ENCODE measurements at places on chromosomes 12 and 14.

- DNase-seq = no peak
These were observed 26.9 kb downstream of the ZFC3H1 start for GRCh38 chr12:71636704-71637115.

DNA sequence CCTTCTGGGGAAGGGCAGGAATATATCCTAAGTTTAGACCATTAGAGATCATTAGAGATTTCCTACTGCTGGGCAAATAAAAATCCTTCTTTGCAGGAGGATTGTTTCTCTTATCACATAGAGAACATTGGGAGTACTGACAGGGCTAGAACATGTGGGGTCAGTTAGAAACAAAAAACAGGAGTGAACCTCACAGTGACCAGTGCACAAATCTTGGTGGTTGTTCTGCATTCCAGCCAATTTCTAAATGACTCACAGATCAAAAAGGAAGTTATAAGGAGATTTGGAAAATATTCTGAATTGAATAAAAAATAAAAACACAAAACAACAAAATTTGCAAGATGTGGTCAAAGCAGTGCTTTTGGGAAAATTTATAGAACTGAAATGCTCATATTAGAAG, 118.8 kb downstream of the LLPH start:
- DNase-seq = no peak

DNA sequence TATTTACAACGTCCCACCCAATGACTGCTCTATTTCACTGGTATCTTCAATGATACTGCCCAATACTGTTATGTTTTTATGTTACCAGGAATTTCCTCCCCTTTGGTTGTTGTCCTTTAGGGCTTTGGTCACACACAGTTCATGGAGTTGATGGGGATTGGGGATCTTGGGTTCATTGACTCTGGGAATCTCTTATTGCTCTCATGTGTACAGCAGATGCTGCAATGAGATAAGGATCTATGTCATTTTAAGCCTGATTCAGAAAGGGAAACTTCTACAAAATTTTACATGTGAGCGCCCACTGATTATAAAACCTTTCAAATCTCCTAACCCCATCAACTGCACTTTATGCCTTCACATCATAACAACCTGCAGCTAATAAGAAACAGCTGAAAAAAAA, 67.2 kb downstream of the FAR2 start:
- no peak for DNase-seq

- DNase-seq = no peak
These were observed 33.2 kb upstream of the LHX5 start for GRCh38 chr12:113504917-113505316.

- no peak for DNase-seq
These were observed 92.3 kb upstream of the FERMT2 start for GRCh38 chr14:53043027-53043581.

DNA sequence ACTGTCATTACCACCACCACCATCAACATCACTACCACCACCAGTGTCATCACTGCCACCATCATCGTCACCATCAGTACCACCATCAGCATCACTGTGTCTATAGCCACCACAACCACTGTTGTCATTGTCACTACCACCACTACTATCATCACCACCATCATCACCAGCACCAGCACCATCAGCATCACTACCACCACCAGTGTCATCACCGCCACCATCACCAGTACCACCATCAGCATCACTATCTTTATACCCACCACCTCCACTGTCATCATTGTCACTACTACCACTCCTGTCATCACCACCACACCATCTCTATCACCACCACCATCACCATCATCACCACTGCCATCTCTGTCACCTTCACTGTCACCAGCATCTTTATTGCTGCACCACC, 60.6 kb downstream of the BEGAIN start:
- DNase-seq = no peak

- no peak for DNase-seq
These were observed 11.0 kb downstream of the DLGAP5 start for GRCh38 chr14:55180434-55180833.

DNA sequence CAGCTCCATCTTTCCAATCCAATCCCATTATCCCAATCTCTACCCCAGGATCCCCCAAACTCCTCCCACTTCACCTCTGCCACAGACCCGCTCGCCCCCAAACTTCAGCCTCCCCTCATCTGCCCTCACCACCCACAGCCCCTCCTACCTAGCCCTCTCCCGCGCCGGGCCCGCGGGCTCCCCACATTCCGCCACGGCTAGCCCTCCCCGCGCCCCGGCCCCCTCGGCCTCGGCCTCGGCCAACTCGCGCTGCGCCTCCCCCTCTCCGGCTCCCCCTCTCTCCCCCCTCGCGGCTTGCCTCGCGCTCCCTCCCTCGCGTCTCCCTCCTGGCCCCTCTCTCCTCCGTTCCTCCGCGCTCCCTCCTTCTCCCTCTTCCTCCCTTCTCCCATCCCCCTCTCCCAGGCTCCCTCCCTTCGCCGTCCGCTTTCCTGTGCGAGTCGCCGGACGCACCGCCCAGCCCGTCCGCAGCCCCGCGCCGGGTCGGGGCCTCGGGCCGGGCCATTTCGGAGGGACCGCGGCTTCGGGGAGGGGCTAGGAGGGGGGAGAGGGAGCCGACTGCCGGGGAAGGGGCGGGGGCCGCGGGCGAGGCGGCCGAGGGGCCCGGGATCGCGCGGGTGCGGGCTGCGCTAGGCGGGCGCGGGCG, at the start of gene ATN1:
ATN1 (plus strand) TSS at position 581 of the 643 bp plus-strand sequence. CDS start 6,043 bp downstream, outside the sequence.
- DNase-seq = no peak

- no peak for DNase-seq
These were observed 3.1 kb downstream of the ARHGEF25 start for GRCh38 chr12:57614178-57614947.

GRCh38 chr14:103619057-103619456, 10.0 kb upstream of the KLC1 start:
- no peak for DNase-seq

GRCh38 chr12:100234166-100234565, 32.7 kb downstream of the DEPDC4 start:
- DNase-seq = no peak

- no peak for DNase-seq
These were observed 46.7 kb downstream of the TNFAIP2 start for GRCh38 chr14:103169954-103170353.

DNA sequence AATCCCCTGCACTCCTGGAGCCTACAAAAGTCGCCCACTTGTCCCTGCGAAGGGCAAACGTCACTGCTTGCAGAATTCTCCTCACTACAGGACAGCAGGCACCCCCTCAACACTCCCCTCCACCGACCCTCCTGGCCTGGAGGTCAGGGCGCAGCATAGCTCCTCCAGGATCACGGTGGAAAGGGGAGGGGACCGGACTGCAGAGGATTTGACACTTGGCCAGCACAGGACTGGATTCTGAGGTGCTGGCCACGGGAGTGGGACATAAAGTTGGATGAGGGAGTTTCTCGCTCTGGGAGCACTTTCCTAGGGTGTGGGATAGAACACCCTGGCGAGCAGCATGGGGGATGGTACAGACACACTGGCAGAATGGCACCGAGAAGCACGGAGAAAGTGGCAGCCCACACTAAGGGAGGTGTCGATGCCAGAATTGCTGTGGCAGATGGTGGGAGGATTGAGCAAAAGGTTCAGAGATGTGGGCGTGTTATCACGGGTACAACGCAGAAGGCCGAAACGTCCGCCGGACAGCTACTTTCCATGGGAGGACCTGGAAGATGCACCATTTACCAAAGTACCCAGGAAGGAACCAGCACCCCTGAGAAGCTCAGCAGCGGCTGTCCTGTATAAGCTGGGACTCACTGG, 51.4 kb upstream of the DIO3 start:
- no peak for DNase-seq

DNA sequence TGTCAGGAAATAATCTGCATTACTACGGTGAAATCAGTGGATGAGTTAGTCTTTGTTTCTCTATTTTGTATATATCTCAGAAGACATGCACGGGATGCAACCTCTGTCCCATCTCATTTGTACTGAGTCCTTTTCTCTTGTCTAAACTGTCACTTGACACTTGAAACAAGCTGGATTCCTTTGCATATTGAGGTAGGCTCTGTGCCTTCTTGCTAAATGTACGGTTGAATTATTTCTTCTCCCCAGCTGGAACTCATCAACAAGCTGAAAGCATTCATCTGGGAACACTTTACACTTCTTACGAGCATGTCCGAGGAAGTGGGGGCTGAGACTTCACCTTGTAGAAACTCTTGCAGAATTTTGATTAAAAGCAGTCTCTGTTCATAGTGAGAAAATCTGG, 119.5 kb downstream of the VEZT start:
- no peak for DNase-seq

DNA sequence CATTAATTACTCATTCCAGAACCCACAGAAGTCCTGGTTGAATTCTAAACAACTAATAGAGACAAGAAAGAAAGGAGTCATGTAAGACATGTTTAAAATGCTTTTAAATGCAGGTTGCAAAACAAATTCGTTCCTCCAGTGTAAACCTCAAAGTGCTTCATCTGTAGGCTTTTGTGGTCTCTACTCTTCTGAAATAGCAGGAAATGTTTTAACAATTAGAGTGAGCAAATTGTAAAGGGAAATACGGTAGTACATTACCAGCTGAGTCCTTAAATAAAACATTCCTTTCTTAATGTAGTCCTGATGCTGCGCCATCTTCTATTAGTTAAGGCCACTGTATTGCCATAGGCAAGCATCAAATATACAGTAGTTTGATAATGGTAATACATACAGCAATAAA, 1934.2 kb upstream of the SEL1L start:
- DNase-seq = no peak

DNA sequence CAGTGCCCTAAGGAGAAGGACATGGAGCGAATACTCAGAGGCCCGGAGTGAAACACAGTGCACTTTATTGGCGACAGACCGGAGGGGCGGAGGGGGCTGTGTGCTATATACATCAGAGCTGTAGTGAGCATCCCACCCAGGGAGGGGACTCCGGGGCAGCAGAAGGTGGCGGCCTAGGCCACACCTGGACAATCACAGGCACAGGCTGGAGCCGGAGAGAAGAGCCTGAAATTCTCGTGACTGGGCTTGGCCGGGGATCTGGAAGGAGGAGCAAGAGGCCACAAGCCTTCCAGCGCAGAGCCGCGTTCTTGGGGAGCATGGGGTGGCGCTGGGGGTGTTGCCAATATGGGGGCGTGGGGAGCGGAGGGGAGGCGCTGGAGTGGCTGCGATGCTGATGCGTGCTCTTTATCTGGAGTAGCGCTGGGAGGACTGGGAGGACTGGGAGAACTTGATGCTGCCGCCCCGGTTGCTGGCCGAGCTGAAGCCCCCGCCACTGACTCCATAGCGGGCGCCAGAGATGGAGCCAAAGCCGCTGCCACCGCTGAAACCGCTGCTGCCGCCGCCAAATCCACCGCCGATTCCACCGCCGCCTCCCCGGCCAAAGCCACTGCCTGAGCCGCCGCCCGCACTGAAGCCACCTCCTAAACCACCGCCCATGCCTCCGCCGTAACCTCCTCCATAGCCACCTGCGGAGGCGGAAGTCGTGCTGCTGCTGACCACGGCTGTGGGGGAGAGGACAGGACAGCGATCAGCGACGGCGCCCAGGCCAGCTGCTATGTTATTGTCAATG, 6.1 kb downstream of the KRT3 start:
- DNase-seq = no peak

- no peak for DNase-seq
These were observed 1.9 kb upstream of the BCL11B start for GRCh38 chr14:99273766-99274345.

GRCh38 chr12:94435511-94435927, 24.1 kb downstream of the CEP83 start:
- no peak for DNase-seq

DNA sequence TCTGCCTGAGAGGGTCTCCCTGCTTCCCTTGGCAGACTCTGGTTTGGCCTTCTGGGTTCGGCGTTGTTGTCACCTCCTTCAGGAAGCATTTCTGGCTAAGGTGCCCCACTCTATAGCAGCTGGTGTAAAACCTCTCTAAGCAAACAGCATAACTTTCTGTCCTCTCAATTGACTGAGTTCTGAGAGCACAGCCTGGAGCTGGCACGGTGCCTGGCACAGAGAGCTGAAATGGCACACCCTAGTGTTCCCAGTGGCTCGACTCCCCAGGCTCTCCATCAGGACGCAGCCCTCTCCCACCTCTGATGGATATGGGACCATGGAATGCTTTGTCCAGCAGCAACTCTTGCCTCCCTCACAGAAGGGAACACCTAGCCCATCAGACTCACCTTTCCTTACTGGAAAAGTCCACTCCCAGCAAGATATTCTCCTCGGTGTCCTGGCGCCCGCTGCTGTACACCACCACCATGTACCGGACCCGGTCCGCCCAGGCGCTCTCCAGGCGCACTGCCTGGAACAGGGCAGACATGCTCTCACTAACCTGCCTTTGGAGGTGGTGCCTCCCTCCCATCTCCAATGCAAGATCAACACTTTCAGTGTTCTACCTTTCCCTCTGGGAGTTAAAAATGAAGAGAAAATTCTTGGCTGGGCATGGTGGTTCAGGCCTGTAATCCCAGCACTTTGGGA, 40.6 kb downstream of the SSH1 start:
- no peak for DNase-seq

DNA sequence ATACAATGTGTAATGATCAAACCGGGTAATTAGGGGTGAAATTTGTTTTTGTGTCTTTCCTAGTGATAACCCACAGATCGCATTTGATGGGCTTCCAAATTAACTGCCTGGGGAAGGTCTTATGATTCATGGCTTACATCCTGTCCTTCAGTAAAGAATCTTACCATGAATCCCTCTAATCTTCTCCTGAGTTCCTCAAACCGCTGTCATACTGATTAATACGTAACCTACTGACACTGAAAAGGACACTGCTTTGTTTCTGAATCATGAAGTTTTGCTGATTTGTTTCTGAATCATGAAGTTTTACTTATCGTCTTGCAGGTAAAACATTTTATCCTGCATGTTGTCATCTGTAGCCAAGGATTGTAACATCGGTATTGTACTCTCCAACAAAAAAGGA, 52.0 kb upstream of the CRY1 start:
- no peak for DNase-seq

DNA sequence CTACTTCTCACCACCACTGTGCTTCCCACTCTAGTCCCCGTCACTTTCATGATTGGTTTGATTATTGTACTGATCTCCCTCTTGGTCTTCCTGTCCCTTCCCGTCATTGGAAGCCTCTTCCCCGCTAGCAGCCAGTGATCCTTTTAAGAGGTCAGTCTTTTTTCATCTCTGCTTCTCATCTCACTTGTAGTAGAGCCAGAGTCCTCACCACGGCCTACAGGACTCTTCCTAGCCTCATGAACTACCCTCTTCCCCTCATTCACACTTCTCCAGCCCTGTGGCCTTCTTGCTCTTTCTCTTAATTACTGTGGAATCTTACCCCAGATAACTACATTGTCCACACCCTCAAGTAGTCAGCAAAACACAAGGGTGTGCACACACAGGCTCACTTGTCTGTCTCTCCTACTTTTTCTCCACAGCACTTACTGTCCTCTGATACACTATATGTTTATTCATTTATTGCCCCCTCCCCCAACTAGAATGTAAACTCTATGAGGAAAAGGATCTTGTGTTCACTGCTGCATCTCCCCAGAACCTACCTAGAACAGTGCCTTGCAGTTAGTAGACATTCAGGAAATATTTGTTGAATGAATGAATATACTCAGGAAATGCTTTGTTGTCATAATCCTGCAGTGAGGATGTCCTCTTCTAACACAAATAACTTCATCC, 66.3 kb downstream of the CKB start:
- DNase-seq = no peak
